ENCODE measurements at places on chromosomes 13 and 19.

DNA sequence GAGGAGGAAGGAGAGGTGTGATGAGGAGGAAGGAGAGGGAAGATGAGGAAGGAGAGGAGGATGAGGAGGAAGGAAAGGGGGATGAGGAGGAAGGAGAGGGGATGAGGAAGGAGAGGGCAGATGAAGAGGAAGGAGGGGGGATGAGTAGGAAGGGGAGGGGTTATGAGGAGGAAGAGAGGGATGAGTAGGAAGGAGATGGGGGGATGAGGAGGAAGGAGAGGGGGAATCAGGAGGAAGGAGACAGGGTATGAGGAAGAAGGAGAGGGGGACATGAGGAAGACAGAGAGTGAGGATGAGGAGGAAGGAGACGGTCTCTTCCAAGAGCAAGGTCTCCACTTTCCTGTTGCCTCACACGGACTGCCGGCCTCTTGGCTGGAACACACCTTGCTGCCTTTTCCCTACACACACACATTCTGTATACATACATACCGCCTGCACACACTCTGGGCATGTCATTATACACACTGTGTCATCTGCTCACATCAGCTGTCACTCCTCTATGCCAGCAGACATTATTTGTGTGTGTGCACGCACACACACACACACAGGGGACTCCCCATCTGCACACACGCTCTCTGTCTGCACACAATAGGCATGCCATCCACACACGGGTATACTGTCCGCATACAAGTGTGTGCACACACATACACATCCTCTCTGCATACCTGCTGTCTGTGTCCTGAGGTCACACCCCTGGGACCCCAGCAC, 11.1 kb upstream of the VSTM2B start:
- DNase-seq = no peak

GRCh38 chr19:43936188-43936587, 1.1 kb upstream of the ZNF45 start:
- DNase-seq = no peak

- DNase-seq = no peak
Measured at GRCh38 chr19:43675269-43675879, 5.4 kb upstream of the PLAUR start.

- DNase-seq = no peak
Measured at GRCh38 chr13:35225582-35225981, 250.9 kb downstream of the MAB21L1 start.

- no peak for DNase-seq
Measured at GRCh38 chr13:73040968-73041596, 17.7 kb upstream of the KLF5 start.

DNA sequence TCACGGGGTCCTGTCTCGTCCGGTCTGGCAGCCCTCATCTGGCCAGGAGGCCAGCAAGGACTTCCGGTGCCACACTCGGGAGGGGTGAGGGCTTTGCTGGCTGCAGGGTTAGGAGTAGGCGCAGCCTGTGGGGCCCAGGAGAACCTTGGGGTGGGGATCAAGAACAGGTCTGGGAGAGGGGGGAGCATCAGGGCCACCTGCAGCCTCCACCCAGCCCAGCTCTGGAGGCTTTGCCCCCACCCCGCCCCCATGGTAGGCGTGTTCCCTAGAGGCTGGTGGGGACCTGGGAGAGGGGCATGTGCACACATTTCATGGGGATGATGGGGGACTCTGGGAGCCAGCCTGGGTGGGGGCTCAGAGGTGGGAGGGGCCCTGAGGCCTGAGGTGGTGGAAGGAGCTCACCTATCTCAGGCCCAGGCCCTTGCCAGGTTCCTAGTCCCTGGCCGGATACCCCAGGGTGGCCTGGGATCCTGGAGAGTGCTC, 23.3 kb downstream of the WTIP start:
- DNase-seq = no peak

DNA sequence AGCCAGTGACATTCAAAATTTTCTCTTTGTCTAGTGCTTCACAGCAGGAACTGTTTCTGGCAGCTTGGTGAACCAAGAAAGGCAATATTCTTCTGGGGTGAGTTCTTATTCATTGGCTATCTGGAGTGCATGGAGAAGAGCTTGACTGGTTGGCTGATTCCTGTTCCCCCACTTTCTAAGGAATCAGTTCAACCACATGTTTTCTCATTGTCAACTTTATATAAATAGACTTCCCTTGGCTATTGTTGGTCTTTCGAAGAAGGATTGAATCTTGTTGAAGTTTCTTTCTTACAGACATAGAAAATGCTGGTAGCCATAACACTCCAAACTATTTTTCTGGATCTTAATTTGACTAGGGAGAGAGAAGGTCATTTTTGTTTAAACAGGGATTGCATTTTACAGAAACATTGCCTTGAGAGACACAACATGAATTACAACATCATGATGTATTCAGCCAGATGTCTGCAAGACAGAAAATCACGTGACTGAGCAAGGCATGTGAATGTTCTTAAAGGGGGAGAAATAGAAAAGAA, 85.2 kb downstream of the EDNRB start:
- no peak for DNase-seq

DNA sequence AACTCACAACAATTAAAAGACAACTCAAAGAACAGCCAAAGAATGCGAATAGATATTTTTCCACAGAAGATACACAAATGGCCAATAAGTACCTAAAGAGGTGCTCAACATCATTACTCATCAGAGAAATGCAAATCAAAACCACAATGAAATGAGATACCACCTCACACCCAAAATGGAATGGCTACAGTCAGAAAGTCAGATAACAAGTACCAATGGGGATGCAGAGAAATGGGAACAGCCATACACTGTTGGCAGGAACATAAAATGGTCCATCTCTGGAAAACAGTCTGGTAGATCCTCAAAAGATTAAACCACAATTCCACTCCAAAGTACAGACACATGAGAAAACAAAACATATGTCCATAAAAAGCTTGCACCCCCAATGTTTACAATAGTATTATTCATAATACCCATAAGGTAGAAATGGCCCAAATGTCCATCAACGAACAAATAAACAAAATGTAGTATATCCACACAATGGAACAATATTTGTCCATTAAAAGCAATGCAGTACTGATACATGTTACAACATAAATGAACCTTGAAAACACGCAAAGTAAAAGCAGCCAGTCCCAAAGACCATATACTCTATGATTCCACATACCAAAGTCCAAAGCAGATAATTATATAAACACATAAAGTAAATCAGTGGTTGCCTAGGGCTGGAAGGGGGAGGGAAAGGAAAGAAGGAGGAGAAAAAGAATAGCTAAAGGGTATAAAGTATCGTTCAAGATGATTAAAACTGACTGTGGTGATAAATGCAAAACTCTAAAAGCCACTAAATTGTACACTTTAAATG, 19.6 kb downstream of the USP12 start:
- no peak for DNase-seq

GRCh38 chr19:8680676-8681344, 17.8 kb downstream of the ACTL9 start:
- no peak for DNase-seq

GRCh38 chr19:21883516-21883915, 47.5 kb upstream of the ZNF43 start:
- no peak for DNase-seq

GRCh38 chr19:31015778-31016177, 333.5 kb downstream of the TSHZ3 start:
- no peak for DNase-seq

- no peak for DNase-seq
Measured at GRCh38 chr19:29564574-29565005, 38.8 kb downstream of the VSTM2B start.

DNA sequence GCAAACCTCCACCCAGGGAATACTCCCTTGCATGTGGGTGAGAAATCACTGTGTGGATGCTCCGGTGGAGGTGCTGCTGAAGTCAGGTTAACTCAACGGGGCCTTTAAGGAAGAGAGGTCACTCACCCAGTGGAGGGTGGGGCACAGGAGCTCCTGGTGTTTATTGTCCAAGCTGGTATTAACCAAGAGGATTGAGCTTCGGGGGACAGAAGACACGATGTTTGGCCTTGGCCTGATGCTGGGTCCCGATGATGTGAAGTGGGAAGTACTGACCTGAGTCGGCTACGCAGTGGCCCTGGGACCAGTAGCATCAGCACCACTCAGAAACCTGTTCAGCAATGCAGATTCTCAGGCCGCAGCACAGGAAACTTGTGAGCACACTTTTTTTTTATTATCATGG, 85.7 kb upstream of the WASF3 start:
- DNase-seq = no peak

- no peak for DNase-seq
Measured at GRCh38 chr13:111115965-111116521, 933 bp downstream of the ARHGEF7 start.

DNA sequence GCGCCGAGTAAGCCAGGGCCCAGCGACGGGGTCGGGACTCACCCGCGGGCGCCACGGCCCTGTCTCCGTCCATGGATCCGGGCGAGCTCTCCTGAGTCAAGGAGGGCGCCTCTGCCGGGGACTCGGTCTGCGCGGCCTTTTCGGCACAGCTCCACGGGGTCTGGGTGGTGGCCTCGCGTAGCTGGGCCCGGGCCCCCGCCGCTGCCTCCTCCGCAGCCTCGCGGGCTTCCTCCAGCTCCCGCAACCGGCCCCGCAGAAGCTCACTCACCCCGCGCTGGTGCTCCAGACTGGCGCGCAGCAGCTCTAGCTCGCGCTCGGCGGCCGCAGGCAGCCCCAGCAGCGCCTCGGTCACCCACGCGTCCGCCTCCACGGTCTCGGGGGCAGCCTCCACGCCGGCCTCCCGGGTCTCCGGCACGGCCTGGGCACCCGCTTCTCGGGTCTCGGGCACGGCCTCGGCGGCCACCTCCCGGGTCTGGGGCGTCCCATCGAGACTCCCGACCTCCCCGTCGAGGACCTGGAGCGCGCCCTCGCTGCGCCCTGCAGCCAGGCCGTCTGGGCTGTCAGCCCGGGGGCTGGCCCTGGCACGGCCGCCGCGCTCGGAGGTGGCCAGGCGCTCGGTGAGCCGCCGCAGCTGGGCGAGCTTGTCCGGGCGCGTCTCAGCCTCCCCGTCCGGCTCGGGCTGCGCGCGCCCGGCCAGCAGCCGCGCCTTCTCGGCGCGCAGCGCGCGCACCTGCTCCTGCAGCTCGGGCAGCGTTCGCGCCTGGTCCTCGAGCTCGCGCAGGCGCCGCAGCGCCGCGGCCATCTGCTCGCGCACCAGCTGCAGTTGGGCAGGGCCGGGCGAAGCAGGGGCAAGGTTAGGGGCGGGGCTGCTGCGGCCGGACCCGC, 8.4 kb downstream of the KANK3 start:
- no peak for DNase-seq

DNA sequence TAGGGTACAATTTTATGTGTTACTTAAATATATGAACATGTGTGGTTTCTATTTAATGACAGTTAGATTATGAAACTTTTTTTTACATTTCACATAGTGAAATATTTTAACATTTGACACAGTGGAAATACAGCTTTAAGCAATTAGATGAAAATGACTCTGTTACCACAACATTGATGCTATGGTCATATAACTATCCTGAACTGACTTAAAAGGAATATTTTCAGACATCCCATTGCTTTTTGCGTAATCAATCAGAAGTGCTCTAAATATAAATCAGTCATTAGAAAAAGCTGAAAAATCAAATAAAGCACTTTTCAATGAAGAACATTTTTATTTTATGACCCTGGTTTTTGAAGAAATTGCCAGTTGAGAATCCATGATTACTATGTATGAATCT, 80.3 kb downstream of the UFM1 start:
- no peak for DNase-seq

DNA sequence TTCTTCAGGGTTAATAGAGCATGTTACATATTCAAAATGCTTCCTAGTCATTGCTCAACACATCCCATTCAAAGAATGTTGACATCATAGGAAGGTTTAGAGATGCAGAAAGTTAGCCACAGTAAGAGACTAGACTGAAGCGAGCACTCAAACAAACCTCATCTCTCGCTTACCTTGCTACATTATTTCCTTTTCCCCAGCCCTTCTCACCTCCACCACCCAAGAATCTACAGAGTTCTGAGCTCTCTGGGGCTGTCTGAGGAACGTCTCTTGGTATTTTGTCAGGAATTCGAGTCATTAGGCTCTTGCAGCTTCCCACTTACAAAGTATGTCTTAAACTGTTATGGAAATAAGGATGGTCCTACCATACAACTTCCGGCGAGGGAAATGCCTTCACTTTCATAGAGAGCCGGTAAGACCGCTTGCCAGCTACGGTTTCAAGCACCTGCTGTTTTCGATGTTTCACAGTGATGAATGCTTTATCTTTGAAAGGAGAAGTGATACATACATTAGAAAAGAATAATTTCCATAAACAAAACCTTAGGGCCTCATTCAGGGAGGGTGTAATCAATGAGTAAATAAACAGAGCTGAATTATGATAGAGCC, 65.1 kb downstream of the FLT1 start:
- DNase-seq = no peak

All from stimulated activated CD8-positive, alpha-beta memory T cell treated with anti-CD3 and anti-CD28 coated beads, Interleukin-7, amount 100 ng/mL, for 24 hours (primary cell).